ENCODE measurements at places on chromosomes 16 and 17.
A peak's percentile ranks its signal among the peaks of the same experiment; 100 is the strongest.

DNA sequence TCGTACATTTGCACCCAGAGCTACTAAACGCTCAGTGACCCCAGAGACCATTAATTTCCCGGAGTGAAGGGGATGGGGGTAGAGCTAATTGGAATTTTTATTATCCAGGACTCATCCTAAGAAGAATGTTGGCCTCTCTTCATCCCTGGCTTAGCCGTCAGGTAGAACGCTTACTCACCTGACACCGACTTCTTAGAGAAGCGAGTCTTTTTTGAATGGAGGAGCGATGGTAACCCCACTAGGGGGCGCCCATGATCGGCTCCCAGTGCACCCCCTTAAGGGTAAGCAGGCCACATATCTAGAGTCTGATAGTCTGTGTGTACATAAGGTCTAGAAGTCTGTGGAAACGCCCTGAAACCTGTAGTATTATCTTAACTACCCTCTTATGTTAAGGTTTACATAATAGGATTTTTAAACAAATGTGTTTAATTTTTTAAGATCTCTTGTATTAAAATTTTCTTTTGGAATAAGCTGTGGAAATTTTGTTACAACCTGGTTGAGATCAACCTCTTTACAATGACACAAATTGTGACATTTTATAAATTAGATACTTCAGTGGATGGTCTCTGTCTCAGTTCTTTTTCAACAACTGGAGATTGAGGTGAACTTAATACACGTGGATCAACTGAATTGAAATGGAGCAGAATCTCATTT lies 229.8 kb downstream of the CPPED1 start:
- peak; percentile 29 for DNase-seq

DNA sequence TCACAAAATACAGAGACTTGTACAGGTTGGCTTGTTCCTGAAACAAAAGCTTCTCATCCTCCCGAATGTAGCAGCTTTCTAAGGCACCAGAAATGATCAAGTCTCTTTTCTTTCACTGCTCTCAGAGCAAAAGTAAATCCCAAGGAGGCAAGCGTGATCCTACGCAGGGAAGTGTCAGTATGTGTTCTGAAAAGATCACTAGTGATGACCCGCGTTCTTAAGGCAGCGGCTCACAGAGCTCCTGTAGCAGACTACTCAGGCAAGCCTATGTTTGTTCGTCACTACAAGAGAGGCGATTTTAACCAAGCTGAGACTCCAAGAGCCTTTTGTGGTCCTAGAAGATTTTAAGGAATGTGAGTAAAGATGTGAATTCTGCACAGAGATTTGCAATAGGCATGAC lies 34.5 kb downstream of the WIPI1 start:
- DNase-seq, result no peak

DNA sequence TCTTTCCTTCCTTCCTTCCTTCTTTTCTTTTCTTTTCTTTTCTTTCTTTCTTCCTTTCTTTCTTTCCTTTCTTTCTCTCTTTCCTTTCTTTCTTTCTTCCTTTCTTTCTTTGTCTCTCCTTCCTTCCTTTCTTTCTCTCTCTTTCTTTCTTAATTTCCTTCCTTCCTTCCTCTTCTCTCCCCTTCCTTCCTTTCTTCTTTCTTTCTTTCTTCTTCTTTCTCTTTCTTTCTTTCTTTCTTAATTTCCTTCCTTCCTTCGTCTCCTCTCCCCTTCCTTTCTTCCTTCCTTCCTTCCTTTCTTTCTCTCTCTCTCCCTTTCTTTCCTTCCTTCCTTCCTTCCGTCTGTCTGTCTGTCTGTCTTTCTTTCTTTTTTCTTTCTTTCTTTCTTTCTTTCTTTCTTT lies 1446.5 kb upstream of the GOT2 start:
- no peak for DNase-seq

DNA sequence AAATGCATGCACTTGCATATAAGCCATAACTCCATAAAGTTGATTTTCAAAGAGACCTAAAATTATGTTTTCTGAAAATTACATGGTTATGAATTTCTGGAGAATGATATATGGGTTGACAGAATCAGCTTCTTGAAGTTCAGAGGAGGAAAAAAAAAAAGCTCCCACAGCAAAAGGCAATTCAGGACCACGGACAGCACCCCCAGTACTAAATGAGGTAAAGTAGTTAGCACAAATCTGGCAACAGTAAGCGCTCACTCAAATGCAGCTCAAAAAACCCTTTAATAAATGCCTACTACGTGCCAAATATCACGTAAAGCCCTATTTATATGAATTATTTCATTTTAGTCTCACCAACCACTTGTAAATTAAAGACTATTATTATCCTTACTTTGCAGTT lies 135.2 kb downstream of the SHISA9 start:
- DNase-seq, result no peak

GRCh38 chr16:75745823-75746222 lies 19.5 kb upstream of the CPHXL start:
- no peak for DNase-seq

GRCh38 chr17:44555099-44555498 lies 2.2 kb upstream of the FZD2 start:
- DNase-seq, result no peak

DNA sequence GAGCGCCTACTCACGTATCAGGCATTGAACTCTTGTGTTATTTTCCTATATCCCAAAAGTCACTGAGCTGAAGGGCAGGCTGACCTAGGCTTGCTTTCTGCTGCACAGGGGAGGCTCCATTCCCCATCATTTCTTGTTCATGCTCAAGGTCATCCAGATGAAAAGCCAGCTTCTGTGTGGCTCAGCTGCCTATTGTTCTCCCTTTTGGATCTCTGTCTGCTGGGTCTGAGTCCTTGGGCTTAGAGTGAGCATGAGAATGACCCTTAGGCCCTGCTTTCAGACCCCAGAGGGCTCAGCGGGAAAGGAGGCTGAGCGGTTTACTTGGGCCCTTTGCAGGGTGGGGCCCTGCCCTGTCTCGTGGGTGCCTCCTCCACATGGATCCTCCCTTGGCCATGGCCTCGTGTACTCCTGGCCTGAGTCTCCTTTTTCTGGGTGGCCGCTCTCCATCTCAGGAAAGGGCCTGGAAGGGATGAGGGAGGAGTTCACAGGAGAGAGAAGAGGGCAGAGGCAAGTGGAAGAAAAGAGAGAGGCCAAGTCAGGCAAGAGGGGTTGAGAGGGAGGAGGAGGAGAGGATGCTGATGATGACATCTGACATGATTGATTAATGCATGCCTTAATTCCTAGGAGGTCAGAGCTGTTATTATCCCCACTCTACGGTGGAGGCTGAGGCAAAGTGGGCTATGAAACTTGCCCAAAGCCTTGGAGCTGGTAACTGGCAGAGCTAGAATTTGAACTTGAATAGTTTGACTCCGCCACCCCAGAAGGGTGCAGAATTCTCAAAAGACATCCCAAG lies 19.8 kb upstream of the MAP3K14 start:
- no peak for DNase-seq

DNA sequence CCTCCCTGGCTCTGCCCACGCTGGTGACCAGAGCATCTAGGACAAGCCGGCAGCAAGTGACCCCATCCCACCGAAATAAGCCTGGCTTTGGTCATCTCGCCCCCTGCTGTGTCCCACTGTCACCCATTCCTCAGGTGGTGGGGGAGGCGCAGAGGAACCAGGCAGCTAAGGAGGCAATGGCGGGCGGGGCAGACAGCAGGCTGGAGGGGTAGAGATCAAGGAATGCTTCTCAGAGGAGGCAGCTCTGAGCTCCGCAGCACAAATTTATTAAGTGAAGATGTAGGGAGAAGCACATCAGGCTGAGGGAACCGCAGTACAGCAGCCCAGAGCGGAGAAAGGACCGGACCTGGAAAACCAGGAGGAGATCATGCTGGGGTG lies 7.5 kb upstream of the KREMEN2 start:
- DNase-seq, result no peak

DNA sequence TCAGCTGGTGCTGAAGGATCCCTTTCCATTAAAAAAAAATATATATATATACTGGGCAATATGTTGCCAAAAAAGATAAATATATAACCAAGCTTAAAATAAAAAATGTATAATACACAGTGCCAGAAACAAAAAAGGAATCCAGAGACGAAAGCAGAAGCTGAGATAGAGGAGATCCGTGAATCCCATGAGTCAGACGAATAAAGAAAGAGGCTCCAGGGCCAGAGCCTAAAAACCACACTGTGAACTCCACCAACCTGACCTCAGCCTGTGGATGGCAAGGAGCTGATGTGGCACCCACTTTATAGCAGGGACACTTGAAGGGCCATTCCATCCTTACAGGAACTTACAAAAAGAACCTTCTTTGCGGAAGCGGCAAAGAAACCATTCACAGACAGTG lies 34.8 kb downstream of the PITPNM3 start:
- DNase-seq, result no peak

- DNase-seq, result no peak
Measured at GRCh38 chr16:23424292-23424958, 28.6 kb downstream of the COG7 start.

- peak; percentile 72 for DNase-seq
Measured at GRCh38 chr16:28494121-28494851, at the start of gene APOBR. APOBR (plus strand) TSS chr16:28494643; CDS start chr16:28494682, 39 bp downstream.

DNA sequence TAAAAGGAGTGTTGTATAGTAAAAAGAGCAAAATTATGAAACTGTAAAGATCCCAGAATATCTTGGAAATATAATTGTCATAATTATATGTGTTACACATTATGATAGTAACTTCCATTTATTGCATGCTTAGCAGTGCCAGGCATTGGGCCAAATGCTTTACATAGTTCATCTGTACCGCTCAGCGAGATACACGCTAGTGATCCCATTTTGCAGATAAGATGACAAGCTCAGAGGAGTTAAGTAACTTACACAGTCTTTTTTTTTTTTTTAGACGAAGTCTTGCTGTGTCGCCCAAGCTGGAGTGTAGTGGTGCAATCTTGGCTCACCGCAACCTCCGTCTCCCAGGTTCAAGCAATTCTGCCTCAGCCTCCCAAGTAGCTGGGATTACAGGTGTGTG lies 6.8 kb upstream of the EZH1 start:
- no peak for DNase-seq

- no peak for DNase-seq
Measured at GRCh38 chr17:27980043-27980442, 62.4 kb upstream of the NLK start.

DNA sequence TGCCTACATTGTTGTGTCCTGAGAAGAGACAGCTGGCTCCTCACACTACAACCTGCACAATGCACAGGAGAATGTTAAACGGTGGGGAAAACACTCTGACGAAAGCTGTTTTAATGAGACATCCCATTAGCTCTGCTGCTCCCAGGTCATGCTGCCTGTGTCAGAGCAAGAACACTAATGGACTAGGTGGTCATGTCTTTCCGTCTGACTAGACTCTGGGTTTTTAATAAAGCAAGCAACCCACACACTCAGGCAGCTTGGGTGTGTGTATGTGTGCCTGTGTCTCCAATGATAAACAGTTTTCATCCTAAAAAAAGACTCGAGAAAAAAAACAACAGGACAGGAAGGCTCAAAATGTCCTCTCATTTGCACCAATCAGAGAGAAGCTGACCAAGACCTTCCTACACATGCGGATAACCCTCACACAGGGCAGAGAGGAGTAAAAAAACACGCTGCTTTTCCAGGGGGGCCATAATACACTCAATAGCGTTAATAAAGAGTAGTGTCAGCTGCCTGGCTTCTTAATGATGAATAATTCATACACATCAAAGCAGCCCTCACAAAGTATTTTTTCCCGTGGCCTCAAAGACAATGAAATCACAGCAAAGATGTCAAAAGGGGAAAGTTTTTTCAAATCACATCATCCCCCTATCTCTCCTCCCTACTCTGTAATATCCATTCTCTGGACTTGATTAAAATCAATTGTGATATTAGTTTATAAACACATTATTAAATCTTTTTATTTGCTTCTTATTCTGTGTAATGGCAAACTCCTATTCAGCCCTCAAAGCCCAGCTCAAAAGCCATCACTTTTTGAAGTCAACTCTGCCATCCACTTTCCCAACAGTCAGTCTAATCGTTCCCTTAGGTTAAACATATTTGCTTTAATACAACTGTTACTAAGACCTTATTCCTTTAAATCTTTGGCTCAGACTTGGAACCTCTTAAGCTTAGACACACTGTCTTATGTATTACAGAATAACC lies 244.2 kb upstream of the CDH11 start:
- DNase-seq, result no peak

DNA sequence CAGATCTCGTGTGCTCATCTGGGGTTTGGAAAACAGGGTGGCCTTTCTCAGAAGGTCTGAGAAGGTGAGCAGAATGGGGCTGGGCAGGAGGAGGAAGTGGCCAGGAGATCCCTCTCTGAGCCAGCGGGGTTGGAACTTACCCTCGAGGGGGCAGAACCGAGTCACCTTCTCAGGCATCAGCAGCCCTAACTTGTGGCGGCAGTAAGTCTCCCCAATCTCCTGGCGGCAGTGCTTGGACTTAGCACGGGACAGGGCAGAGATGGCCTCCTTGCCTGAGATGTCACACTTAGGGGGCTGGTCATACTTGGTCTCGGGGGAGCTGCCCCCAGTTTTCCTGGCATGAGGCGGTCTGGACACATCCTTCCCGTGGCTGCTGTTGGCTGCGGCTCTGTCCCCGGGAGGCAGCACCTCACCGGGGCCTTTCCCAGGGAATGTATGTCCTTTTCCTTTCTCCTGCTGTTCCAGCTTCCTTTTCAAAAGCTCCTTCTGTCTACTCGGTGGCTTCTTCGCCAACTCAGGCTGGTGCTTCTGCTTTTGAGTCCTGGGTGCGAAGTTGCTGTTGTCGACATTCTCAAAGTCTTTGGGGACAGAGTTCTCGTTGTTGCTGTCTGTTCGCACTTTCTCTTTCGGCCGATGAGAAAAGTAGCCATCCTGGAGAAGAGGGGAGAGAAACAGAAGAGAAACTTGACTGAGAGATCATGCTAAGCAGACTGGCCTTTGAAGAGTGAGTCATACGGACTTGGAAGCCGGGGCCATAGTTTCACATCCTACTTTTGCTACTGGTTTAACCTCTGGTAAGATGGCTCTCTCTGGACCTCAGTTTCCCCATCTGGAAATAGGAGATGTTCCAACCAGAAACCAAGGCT lies 211.7 kb downstream of the XYLT1 start:
- DNase-seq, result no peak

DNA sequence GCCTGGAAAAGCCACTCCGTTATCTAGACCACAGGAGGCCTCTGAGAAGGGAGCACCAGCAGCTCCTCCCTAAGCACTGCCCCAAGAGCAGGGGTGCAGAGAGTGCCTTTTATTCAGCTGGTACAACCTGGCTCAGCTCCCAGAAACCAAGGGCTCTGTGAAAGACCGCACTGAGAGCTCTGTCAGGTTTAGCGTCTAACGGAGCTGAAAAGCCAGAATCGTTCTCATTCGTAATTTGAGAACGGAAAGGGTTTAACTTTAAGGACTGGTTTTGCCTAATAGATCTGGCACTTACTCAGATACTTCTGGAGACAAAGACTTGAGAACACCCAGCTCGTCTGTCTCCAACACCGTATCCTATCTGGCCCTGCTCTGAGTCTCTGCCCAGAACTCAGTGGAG lies 13.5 kb downstream of the MPG start:
- no peak for DNase-seq

GRCh38 chr16:66471716-66472393 lies 44.8 kb downstream of the BEAN1 start:
- no peak for DNase-seq

GRCh38 chr16:82605863-82606620 lies 20.7 kb upstream of the CDH13 start:
- DNase-seq, result no peak

- no peak for DNase-seq
Measured at GRCh38 chr17:4747847-4748246, 8.1 kb upstream of the CXCL16 start.

- no peak for DNase-seq
Measured at GRCh38 chr17:78037280-78037679, 78.8 kb downstream of the TNRC6C start.

Measured in stimulated activated CD8-positive, alpha-beta memory T cell treated with anti-CD3 and anti-CD28 coated beads, Interleukin-4, amount 100 ng/mL, for 4 hours (primary cell).